ENCODE measurements at places on chromosomes 2 and 18.

- H3K36me3 ChIP-seq: 0 out of 2 replicates have a peak, but pooled peaks cover 4% of the 10 kb centered on the region
- DNase-seq: no peak
- no peaks in the 10 kb centered on the region for H3K4me1 ChIP-seq
These were observed 65.3 kb downstream of the PMS1 start for GRCh38 chr2:189849550-189849949.

GRCh38 chr2:136183097-136183496 is 65.1 kb upstream of the CXCR4 start:
- no peaks in the 10 kb centered on the region for H3K4me1 ChIP-seq
- DNase-seq: no peak
- no peak overlapping the region for H3K27ac ChIP-seq
- no peak overlapping the region for H3K4me3 ChIP-seq
- no peaks in the 10 kb centered on the region for H3K36me3 ChIP-seq

GRCh38 chr2:23037596-23037995 is 347.4 kb upstream of the KLHL29 start:
- H3K36me3 ChIP-seq: no peaks in the 10 kb centered on the region
- DNase-seq: no peak
- no peaks in the 10 kb centered on the region for H3K27me3 ChIP-seq
- H3K4me3 ChIP-seq: no peak overlapping the region
- H3K27ac ChIP-seq: no peak overlapping the region

DNA sequence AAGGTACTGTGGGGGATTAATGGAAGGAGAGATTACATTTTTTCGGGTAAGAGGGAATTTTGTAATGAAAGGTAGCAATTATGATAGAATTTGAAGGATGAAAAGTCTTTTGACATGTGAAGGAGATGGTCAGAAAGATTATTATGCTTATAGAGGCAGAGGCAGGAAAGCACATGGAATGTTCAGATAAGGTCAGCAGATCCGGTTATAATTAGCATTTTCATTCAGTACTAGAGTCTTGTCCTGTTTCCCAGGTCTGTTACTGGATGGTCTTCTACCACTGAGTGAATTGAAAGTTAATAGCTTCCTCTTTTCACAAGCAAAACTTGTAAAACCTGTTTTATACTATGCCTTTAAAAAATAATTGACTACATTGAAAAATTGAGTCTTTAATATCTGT is 116.9 kb downstream of the PHLPP1 start:
- H3K27ac ChIP-seq: no peak overlapping the region
- no peaks in the 10 kb centered on the region for H3K36me3 ChIP-seq
- no peaks in the 10 kb centered on the region for H3K27me3 ChIP-seq
- H3K4me3 ChIP-seq: no peak overlapping the region
- no peak for DNase-seq
- H3K4me1 ChIP-seq: peaks cover 6% of the 10 kb centered on the region

DNA sequence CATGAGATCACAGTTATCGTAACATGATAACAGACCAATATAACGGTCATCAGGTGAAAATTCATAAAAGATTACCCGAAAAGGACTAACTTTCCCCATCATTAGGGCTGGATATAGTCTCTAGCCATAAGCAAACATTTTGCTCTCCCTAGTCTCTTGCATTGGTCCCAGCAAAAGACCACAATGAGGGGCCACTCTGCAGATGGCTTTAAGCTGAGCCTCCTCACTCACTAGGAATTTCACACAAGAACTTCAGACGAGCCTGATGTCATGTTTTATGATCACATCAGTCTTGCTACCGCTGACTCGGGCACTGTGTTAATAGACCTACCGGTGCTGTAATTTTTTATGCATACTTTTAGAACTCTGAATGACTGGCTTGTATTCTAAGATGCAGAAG is 35.2 kb downstream of the STK17B start:
- DNase-seq: no peak
- no peak overlapping the region for H3K27ac ChIP-seq
- H3K36me3 ChIP-seq: peaks cover 19% of the 10 kb centered on the region

- H3K27ac ChIP-seq: peak overlapping the region; percentile 92
- peak; percentile 77 for DNase-seq
- no peaks in the 10 kb centered on the region for H3K27me3 ChIP-seq
- peak overlapping the region; percentile 49 for H3K4me3 ChIP-seq
- peaks cover 33% of the 10 kb centered on the region for H3K4me1 ChIP-seq
These were observed 9.8 kb upstream of the IL36A start for GRCh38 chr2:112995346-112995920.

DNA sequence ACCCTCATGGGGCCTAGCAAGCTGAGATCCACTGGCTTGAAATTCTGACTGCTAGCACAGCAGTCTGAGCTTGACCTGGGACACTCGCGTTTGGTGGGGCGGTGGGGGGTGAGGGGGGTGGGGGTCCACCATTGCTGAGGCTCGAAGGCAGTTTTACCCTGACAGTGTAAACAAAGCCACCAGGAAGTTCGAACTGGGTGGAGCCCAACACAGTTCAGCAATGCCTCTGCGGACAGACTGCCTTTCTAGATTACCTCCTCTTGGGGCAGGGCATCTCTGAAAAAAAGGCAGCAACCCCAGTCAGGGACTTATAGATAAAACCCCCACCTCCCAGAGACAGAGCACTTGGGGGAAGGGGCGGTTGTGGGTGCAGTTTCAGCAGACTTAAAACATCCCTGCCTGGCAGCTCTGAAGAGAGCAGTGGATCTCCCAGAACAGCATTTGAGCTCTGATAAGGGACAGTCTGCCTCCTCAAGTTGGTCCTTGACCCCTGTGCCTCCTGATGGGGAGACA is 149.7 kb upstream of the TANK start:
- H3K4me1 ChIP-seq: no peaks in the 10 kb centered on the region
- H3K4me3 ChIP-seq: no peak overlapping the region
- DNase-seq: no peak
- no peaks in the 10 kb centered on the region for H3K36me3 ChIP-seq

DNA sequence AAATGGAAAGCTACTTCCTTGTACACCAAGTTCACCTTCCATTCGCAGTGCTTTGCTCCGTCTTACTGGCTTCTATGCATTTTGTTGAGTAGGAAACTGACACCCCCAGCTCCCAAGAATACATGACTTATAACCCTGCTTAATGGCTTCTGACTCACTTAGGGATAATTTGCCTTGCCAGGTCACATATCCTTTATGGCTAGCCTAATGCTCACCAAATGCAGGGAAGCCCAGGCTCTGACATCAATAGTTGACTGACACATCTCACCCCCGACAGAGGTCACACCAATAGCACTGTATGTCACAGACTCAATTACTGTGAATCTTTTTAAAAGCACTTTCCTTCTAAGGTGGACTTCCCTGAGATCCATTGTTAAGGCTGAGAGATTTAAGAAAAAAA is 147.2 kb downstream of the DTNA start:
- peaks cover 5% of the 10 kb centered on the region for H3K27me3 ChIP-seq
- no peaks in the 10 kb centered on the region for H3K4me1 ChIP-seq
- H3K27ac ChIP-seq: no peak overlapping the region
- no peak overlapping the region for H3K4me3 ChIP-seq
- DNase-seq: no peak

DNA sequence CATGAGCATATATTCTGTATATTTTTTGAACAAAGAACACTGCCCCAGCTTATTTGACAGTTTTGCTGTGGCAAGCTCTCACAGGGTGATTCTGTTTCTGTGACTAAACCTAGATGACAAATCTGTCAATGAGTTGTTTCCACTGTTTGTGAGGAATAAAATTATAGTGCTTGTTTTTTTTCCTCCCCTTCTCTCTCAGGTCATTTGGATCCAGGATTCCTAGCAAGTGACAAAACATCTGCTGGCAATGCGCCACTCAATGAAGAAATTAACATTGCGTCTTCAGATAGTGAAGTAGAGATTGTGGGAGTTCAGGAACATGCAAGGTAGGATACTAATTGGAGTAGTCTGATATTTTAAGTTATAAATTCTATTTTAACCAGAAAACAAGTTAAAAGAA is 149.3 kb downstream of the HAUS1 start:
- H3K4me1 ChIP-seq: peaks cover 24% of the 10 kb centered on the region
- no peak overlapping the region for H3K27ac ChIP-seq
- H3K36me3 ChIP-seq: no peaks in the 10 kb centered on the region

DNA sequence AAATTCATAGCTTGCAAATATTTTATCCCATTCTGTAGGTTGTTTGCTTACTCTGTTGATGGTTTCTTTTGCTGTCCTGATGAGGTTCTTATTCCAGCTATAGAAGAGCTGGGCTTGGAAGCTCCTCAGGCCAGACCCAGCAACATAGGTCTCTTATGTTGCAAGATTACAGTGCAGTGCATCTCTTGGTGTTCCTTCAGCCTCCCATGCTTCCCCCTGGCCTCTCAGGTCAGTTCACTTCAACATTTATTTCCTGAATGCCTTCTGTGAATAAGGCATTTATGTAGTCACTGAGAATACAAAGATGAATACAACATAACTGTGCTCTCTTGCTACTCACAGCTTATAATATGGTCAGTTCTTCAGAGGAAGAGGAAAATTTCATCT is 179.0 kb upstream of the SLC39A10 start:
- H3K27me3 ChIP-seq: no peaks in the 10 kb centered on the region
- H3K27ac ChIP-seq: no peak overlapping the region
- peaks cover 22% of the 10 kb centered on the region for H3K4me1 ChIP-seq

GRCh38 chr2:108579623-108580022 is 45.4 kb downstream of the LIMS1 start:
- H3K4me3 ChIP-seq: no peak overlapping the region
- no peak for DNase-seq
- peaks cover 6% of the 10 kb centered on the region for H3K4me1 ChIP-seq
- no peak overlapping the region for H3K27ac ChIP-seq
- no peaks in the 10 kb centered on the region for H3K36me3 ChIP-seq

GRCh38 chr2:195985741-195986140 is 82.9 kb downstream of the DNAH7 start:
- DNase-seq: no peak
- H3K4me3 ChIP-seq: no peak overlapping the region
- no peaks in the 10 kb centered on the region for H3K27me3 ChIP-seq
- no peak overlapping the region for H3K27ac ChIP-seq
- no peaks in the 10 kb centered on the region for H3K36me3 ChIP-seq

DNA sequence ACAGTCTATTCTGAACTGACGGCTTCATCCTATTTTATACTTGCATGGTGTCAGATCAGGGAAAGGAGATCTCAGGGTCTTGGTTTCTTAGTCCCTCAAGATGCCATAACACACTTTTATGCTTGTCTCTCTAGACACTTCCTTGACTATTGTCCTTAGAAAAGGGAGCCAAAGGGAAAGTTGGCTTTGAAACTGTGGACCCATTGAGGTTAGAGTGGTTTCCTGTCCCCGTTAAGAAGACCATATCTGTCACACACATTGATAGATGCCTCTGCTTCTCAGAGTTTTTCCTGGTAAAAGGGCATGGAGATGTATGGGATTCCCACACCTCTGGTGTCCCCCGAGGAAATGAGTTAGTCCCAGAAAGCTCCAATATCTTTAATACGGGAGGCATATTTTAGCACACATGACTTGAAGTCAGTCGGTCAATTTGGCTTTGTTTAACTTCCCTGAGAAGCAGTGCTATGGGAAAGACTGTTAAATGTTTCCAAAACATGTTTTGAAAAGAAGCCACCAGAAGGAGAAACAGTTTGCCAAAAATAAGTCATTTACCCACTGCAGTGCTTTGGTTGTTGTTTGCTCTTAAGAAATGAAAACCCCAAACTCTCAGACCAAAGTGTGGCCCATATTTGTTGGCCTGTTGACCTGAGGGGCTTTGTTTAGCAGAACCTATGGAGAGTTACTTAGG is 133.4 kb upstream of the CXCR4 start:
- no peak overlapping the region for H3K27ac ChIP-seq
- H3K4me3 ChIP-seq: no peak overlapping the region
- no peaks in the 10 kb centered on the region for H3K4me1 ChIP-seq

DNA sequence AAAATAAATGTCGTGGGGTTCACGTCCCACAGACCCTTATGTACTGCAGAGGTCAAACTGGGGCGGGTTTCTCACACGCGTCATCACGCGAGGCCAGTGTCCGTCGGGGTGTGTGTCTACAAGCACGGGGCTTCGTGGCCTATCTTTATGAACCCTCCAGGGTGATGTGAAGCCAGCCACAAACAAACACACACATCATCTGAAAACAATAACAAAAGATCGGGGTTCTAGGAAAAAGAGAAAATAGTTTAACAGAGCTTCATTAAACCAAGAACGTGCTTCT is 23.3 kb downstream of the LDLRAD4 start:
- no peak overlapping the region for H3K27ac ChIP-seq
- H3K4me3 ChIP-seq: no peak overlapping the region
- DNase-seq: no peak
- no peaks in the 10 kb centered on the region for H3K27me3 ChIP-seq
- no peaks in the 10 kb centered on the region for H3K4me1 ChIP-seq

GRCh38 chr2:217062768-217063167 is 202.9 kb upstream of the TNP1 start:
- H3K36me3 ChIP-seq: no peaks in the 10 kb centered on the region
- H3K27me3 ChIP-seq: no peaks in the 10 kb centered on the region
- no peak overlapping the region for H3K27ac ChIP-seq

- peaks cover 38% of the 10 kb centered on the region for H3K4me1 ChIP-seq
- H3K4me3 ChIP-seq: peak overlapping the region; percentile 28
- peak overlapping the region; percentile 59 for H3K27ac ChIP-seq
- H3K27me3 ChIP-seq: no peaks in the 10 kb centered on the region
These were observed 173.8 kb downstream of the ICOS start for GRCh38 chr2:204110338-204110741.

DNA sequence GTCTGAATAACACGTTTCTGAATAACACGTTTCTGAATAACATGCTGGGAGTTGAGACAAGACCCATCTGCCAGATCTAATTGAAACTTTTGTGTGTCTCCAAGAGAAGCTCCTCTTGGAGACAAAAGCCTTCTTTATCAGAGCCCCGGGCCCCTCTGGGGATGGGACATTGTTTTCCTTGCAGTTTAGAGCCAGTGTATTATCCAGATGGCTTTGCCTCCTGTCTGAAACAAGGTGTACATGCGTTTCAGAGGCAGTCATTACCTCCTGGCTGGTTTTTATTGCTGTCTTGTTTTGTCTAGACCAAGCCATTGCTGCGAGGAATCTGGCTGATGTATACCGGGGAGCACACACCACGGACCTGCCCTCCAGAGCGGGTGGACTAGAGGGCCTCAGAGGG is 7.8 kb downstream of the FOSL2 start:
- no peaks in the 10 kb centered on the region for H3K36me3 ChIP-seq
- no peak overlapping the region for H3K27ac ChIP-seq
- no peak overlapping the region for H3K4me3 ChIP-seq
- no peak for DNase-seq
- no peaks in the 10 kb centered on the region for H3K4me1 ChIP-seq

DNA sequence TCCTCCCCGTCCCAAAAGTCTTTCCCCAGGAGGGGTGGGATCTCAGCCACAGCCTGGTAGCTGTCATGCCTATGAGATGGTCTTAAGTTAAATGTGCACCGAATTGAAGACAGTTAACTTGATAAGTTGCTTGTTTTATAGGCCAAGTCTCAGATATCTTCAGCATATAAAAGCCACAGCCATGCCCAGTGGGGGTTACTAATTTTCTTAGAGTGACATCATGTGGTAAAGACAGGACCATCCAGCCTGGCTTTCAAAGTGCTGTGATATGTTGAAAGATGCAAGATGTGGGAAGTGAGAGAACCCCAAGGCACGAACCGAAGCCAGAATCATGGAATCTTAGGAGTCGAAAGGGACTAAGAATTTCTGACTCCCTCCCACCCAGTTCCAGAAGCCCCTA is 42.1 kb upstream of the FAM124B start:
- no peaks in the 10 kb centered on the region for H3K36me3 ChIP-seq
- DNase-seq: no peak
- H3K4me1 ChIP-seq: no peaks in the 10 kb centered on the region
- no peaks in the 10 kb centered on the region for H3K27me3 ChIP-seq
- no peak overlapping the region for H3K27ac ChIP-seq

All from MM.1S (cell line).